ENCODE measurements at places on chromosomes 3 and 15.

DNA sequence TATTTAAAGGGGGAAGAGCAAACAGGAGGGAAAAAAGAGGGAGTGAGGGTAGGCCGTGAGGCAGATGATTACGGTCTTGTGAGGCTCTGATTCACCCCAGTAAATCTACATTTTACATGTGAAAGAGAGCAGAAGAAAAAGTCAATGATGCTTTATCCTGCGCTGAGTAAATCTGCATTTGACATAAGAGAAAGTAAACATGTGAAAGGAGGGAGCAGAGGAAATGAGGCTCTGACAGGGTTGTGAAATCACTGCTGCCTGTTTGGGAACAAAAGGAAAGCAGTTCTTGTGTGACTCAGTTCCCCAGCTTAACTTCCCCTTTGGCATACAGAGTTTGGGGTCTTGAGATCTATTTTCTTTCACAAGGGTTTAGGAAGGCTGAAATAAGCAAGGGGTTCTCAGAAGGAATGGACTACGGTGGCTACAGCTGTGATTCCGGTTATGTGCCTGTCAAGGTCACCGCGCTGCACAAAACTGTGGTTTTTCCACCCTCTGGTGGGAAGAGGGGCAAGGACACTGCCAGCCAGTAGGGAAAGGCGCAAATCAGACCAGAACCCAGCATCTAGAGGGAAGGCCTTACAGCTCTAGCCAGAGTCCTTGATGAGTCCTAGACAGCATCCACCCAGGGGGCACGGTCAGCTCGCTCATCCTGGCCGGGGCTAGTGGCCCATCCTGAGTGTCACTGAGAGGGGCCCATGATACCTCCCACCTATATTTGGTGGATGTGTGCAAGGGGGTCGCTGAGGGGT lies 18.9 kb upstream of the HCN4 start:
- no peak for DNase-seq

DNA sequence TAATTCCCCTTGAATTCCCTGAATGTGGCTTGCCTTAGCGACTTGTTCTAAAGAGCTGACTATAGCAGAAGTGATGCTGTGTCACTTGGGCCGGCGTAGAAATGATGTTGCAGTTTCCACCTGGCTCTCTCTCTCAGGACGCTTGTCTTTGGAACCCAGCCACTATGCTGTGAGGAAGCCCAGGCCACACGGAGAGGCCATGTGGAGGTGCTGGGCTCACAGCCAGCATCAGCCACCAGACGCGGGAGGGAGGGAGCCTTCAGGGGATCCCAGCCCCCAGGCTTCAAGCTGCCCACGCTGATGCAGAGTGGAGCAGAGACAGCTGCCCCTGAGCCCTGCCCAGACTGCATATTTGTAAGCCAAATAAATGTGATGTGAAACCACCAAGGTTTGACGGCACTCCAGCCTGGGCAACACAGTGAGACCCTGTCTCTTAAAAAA lies 18.6 kb downstream of the RNU5B-1 start:
- peak; percentile 33 for DNase-seq

DNA sequence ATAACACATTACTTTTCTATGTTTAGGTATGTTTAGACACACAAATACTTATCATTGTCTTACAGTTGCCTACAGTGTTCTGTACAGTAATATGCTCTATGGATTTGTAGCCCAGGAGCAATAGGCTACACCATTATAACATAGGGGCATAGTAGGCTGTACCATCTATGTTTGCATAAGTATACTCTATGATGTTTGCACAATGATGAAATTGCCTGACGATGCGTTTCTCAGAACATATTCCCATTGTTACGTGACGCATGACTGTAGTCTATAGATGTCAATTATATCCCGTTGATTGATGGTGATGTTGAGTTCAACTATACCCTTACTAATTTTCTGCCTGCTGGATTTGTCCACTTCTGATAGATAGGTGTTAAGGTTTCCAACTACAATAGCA lies 139.4 kb upstream of the PFN2 start:
- no peak for DNase-seq

GRCh38 chr3:99118381-99118780 lies 216.9 kb upstream of the DCBLD2 start:
- DNase-seq, result peak; percentile 42

DNA sequence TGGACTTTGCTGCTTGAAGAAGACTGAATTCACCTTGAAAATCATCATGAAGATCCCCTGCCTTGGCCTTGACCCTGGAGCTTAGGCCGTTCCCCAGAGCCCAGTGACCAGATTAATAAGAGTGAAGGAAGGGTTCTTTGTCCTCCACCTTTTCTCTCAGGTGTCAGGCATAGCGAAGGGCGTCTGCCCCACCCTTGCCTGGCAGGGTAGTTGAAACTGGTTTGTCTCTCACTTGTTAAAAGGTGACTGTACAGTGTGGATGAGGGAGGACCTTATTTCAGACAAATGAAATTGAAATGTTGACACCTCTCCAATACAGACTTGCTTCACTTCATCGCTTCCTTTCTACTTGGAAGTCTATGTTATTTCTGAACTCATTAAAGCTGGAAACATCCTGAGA lies 223.7 kb upstream of the BHLHE40 start:
- no peak for DNase-seq

GRCh38 chr3:29557186-29557585 lies 276.3 kb downstream of the RBMS3 start:
- peak; percentile 22 for DNase-seq

DNA sequence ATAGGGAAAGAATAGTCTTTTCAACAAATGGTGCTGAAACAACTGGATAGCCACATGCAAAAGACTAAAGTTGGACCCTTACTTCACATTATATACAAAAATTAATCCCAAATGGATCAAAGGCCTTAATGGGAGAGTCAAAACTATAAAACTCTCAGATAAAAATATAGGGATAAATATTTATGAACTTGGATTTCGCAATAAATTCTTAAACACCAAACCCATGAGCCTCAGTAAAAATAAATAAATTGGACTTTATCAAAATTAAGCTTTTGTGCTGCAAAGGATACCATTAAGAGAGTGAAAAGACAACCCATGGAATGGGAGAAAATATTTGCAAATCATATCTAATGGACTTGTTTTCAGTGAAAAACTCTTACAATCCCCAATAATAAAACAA lies 18.7 kb upstream of the TOP2B start:
- DNase-seq, result no peak

GRCh38 chr3:132682201-132682600 lies 22.1 kb downstream of the UBA5 start:
- no peak for DNase-seq

DNA sequence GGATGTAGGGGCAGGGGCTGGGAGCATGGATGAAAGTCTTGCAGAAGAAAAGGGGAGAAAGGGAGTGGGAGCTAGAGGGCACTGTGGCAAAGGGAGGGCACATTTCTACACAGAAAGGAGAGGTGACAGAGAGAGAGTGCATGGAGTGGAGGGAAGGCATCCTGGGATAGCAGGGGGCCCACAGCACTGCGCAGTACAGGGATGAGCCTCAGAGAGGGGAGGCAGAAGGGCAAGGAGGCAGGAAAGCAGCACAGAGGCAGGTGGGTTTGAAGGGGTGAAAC lies 5.4 kb downstream of the STOML1 start:
- no peak for DNase-seq

DNA sequence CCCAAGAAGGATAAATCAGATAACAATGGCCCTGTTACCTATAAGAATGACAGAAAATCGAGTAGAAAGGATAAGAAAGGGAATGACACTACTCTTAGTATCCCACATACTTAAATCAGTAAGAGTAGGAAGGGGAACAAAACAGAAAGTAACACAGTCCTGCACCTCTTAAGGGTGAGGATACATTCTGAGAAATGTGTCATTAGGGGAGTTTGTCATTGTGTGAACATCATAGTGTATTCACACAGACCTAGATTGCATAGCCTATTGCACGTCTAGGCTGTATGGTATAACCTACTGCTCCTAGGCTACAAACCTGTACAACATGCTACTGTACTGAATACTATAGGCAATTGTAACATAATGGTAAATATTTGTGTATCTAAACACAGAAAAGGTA lies 142.6 kb downstream of the PLCH1 start:
- no peak for DNase-seq

GRCh38 chr3:169509780-169510692 lies 153.5 kb downstream of the MECOM start:
- DNase-seq, result no peak

- no peak for DNase-seq
These were observed 370.9 kb downstream of the NR2F2 start for GRCh38 chr15:96701443-96701842.

DNA sequence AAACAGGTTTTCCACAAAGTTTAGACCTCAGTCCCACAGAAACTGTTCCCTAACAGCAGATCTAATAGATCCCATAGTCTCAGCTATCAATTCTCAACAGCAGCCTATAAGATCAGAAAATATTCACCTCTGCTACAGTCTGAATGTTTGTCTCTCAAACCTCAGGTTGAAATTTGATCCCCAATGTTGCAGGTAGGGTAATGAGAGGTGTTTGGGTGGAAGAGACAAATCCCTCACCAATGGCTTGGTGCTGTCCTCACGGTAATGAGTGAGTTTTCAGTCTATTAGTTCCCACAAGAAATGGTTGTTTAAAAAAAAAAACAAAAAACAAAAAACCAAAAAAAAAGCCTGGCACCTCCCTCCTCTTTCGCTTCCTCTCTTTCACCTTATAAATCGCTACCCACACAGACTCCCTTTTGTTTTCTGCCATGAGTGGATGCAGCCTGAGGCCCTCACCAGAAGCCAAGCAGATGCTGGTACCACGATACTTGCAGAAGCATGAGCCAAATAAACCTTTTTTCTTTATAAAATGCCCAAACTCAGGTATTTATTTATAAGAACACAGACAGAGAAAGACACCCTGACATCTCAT lies 14.2 kb downstream of the ZNF280D start:
- DNase-seq, result no peak

GRCh38 chr3:193297421-193297820 lies 56.4 kb downstream of the PLAAT1 start:
- DNase-seq, result peak; percentile 86

GRCh38 chr3:43389388-43390254 lies 103.3 kb downstream of the SNRK start:
- DNase-seq, result peak; percentile 83

GRCh38 chr15:37031198-37031597 lies 69.2 kb downstream of the MEIS2 start:
- DNase-seq, result peak; percentile 61

GRCh38 chr15:42031198-42031915 lies 10.5 kb upstream of the PLA2G4E start:
- DNase-seq, result no peak

GRCh38 chr3:49719214-49719884 lies at the start of gene AMIGO3:
AMIGO3 (minus strand) TSS chr3:49719684; CDS start chr3:49719465, 219 bp downstream.
- peak; percentile 94 for DNase-seq

- DNase-seq, result no peak
These were observed 5.2 kb upstream of the MPI start for GRCh38 chr15:74884428-74885223.

DNA sequence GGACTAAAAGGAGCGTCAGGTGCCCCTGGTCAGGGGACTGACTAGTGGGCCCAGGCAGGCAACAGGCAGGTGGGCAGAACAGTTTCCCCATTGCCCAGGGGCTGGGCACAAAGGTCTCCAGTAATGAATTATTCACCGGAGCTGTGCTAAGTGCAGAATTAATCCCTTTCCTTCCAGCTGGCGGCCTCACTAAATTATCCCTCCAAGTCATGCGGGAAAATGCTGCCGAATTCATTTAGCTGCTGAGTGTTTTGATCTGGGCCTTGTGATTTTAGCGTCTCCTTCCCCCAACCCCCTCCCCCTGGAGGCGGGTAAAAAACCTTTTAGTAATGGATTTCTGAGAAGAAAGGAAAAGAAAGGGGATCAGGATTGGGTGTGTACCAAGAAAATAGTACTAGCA lies 47.2 kb downstream of the CCDC33 start:
- DNase-seq, result no peak

DNA sequence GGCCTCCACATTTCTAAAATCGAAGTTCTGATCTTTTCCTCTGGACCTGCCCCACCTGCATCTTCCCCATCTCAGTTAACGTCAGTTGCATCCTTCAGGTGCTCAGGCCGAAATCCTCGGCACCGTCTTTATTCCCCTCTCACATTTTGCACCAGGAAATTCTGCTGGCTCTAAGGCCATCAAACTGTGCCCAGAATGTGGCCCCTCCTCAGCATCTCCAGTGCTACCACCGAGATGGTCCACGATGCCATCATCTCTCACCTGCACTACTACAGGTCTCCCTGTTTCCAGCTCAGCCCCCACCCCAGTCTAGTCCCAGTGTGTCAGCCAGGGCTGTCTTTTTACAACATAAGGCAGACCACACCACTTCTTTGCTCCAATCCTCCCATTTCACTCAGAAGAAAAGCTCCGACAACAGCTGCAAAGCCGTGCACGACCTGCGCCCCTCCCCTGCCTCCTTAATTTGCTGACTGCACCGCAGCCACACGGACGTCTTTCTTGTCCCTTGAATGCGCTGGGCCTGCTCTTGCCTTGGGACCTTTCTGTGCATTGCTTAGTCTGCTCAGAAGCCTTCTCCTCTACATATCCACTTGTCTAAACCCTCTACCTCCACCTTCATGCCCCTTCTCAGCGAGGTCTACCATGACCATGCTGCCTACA lies 14.4 kb downstream of the MUC20 start:
- no peak for DNase-seq

DNA sequence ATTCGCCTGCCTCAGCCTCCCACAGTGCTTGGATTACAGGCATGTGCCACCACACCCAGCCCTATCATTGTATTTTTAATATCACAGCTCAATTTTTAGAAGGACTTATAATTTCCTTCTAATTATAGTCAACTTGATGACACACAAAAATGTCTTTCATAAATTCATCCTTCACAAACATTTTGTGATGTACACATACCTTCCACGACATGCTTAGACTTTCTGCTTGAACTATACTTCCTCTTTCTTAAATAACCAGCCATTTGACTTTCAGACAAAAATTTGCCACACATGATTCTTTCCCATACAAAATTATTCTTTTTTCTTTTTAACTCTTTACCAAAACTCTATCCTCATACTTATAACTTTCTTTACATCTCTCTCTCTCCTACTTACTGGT lies 48.4 kb upstream of the CCK start:
- no peak for DNase-seq

- peak; percentile 92 for DNase-seq
These were observed 24.1 kb downstream of the SHC4 start for GRCh38 chr15:48939648-48940047.

- DNase-seq, result no peak
These were observed 47.7 kb upstream of the BDH1 start for GRCh38 chr3:197603317-197603933.

GRCh38 chr3:17805461-17805940 lies 63.1 kb upstream of the TBC1D5 start:
- DNase-seq, result no peak

DNA sequence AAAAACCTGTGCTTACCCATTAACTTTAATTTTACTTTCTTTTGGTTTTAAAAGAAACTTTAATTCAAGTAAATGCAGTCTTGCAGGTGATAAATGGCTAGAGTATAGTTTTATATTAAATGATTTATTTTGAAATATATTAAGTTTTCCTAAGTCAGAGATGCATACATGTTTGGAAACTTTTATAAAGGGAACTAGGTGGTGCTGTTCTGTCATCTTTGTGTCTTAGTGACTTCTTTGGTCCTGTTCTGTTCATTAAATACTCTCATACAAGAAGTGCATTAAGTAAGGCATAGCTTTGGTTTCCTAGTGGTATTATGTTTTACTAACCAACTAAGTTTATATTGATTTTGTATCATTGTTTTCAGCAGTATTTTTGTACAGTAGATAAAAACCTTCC lies 15.6 kb downstream of the CADM2 start:
- DNase-seq, result no peak

Data from astrocyte of the spinal cord (primary cell).